ENCODE measurements at places on chromosomes 11 and 22. TPM values are rescaled to one million over a fixed set of nuclear protein-coding genes. Genes with fewer than 3 reads are reported as not detected.
A peak's percentile ranks its signal among the peaks of the same experiment; 100 is the strongest.

HORMAD2 gene
- not detected for polyA plus RNA-seq

PRODH gene
- not detected for polyA plus RNA-seq

GRM5 gene
- polyA plus RNA-seq = not detected

OR52E8 gene
- polyA plus RNA-seq = not detected

SNX32 gene
- not detected for polyA plus RNA-seq

FERMT3 gene
- polyA plus RNA-seq = 114 TPM

DNA sequence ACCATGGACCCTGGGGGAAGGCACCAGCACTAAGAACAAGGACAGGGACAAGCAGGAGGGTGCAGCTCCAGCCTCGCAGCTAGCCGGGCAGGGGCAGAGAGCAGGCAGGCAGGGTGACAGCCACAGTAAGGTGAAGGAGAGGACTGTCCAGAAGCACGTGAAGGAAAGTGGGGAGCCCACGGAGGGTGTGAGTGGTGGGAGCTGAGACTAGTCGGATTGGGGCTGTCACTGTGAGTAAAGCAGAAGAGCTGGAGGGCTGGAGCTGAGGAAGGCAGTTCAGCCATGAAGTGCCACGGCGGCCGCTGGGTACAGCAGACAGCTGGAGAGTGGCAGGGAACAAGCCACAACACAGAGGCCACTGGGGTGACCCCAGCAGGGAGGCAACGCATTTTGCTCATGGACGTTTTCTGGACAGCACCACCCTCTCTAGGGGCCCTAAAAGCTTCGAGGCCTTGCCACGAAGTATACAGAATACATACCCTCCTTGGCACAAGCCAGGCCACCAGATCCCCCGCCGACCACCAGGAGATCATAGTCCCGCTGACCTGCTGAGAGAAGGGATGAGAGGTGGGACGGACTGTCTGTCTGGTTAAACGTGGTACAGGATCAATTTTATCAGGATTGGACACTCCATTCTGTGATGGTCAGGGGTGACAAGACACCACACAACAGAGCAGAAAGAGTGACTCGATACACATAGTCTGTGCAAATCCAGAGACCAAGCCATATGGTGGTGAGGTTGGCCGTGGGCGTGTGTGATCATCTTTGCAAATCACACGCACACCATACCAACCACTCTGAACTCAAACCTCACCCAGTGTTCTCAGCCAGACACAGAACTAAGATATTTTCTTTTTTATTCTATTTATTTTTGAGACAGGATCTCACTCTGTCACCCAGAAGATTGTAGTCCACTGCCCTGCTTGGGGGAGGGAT is 10.8 kb upstream of the COMT start:
- DNase-seq = no peak
- H3K4me1 ChIP-seq = peaks cover 11% of the 10 kb centered on the region
- H3K27me3 ChIP-seq = no peaks in the 10 kb centered on the region
- H3K36me3 ChIP-seq = peaks cover 5% of the 10 kb centered on the region
- H3K27ac ChIP-seq = no peak overlapping the region
- H3K4me3 ChIP-seq = no peak overlapping the region

GRCh38 chr11:12157241-12157661 is 46.9 kb downstream of the MICAL2 start:
- H3K27me3 ChIP-seq = no peaks in the 10 kb centered on the region
- H3K4me3 ChIP-seq = no peak overlapping the region
- DNase-seq = no peak
- no peaks in the 10 kb centered on the region for H3K36me3 ChIP-seq

GRCh38 chr11:73240190-73240781 is 22.2 kb downstream of the P2RY2 start:
- no peak overlapping the region for H3K4me3 ChIP-seq
- no peak overlapping the region for H3K27ac ChIP-seq
- no peaks in the 10 kb centered on the region for H3K36me3 ChIP-seq
- H3K27me3 ChIP-seq = no peaks in the 10 kb centered on the region
- DNase-seq = no peak
- H3K4me1 ChIP-seq = peaks cover 2% of the 10 kb centered on the region

- H3K27me3 ChIP-seq = no peaks in the 10 kb centered on the region
- no peaks in the 10 kb centered on the region for H3K4me1 ChIP-seq
- peak overlapping the region; percentile 15 for H3K27ac ChIP-seq
- DNase-seq = no peak
- no peaks in the 10 kb centered on the region for H3K36me3 ChIP-seq
Observed at GRCh38 chr22:24102366-24103200, 78.7 kb upstream of the SUSD2 start.

DNA sequence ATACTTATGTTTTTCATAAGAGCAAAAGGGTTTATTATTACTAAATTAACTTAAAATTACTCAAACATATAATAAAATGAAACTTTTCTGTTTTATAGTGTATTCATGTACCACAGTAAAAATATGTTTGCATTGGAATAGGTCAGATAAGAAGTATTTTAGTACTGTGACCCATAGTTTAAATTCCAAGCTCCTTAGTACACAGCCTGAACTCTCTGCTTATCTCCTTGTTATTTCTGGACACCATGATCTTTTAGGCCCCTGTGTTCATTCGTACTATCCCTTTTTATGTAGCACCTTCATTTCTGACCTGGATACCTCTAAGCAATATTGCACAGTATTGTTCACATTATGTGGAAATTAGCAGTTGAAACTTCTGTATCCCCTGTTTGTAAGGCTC is 296.7 kb upstream of the SYN3 start:
- peaks cover 5% of the 10 kb centered on the region for H3K27me3 ChIP-seq
- H3K36me3 ChIP-seq = peaks cover 15% of the 10 kb centered on the region
- no peak for DNase-seq
- H3K4me1 ChIP-seq = no peaks in the 10 kb centered on the region

- peaks cover 9% of the 10 kb centered on the region for H3K4me1 ChIP-seq
- H3K27me3 ChIP-seq = no peaks in the 10 kb centered on the region
- H3K4me3 ChIP-seq = no peak overlapping the region
- no peak overlapping the region for H3K27ac ChIP-seq
Observed at GRCh38 chr11:95898782-95899181, 25.1 kb downstream of the MTMR2 start.

DNA sequence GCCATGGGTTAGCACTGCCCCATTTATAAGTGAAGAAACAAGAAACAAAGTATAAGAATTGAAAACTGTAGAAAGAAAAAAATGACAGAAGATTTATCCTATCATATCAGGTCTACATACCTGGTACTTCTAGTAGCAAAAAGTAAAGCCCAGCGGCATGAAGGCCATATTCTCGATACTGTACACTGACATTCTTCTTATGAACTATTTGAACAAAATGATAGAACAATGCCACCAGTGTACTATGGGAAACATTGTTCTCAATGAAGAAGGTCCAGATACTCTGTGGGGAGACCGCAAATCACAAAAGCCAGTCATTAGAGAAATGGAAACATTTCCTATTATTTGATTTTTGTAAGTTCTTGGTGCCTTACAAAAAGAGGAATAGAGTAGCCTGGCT is 7.0 kb downstream of the NCAPD3 start:
- H3K4me1 ChIP-seq = peaks cover 5% of the 10 kb centered on the region
- no peak for DNase-seq
- H3K4me3 ChIP-seq = no peak overlapping the region
- no peak overlapping the region for H3K27ac ChIP-seq
- H3K27me3 ChIP-seq = no peaks in the 10 kb centered on the region

- no peaks in the 10 kb centered on the region for H3K4me1 ChIP-seq
- H3K27ac ChIP-seq = no peak overlapping the region
- H3K36me3 ChIP-seq = no peaks in the 10 kb centered on the region
- no peaks in the 10 kb centered on the region for H3K27me3 ChIP-seq
- H3K4me3 ChIP-seq = no peak overlapping the region
Observed at GRCh38 chr11:106193956-106194355, 116.5 kb downstream of the AASDHPPT start.

GRCh38 chr22:25497181-25497641 is 67.3 kb upstream of the GRK3 start:
- H3K27ac ChIP-seq = no peak overlapping the region
- H3K4me3 ChIP-seq = no peak overlapping the region
- no peak for DNase-seq
- H3K4me1 ChIP-seq = peaks cover 4% of the 10 kb centered on the region

- no peak overlapping the region for H3K27ac ChIP-seq
- H3K4me1 ChIP-seq = peaks cover 3% of the 10 kb centered on the region
- no peaks in the 10 kb centered on the region for H3K27me3 ChIP-seq
- H3K4me3 ChIP-seq = no peak overlapping the region
- no peak for DNase-seq
Observed at GRCh38 chr11:46547579-46547978, 46.2 kb downstream of the AMBRA1 start.

DNA sequence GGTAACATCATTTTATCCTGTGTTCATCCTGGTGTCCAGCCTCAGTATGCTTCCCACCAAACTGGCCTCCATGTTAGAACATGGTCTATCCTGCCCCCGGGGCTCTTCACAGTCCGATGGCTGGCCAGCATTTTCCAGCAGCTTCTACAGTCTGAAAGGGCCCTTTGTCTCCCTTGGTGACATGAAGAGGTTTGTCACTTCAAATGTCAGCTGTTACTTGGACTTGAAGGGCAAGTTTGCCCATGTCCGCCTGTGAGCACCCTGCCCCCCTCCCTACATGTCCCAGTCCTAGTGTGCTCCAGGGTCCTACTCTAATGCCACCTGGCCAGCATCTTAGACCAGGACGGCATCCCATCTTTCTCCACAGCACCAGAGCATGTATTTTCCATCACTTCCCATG is 24.7 kb downstream of the PATZ1 start:
- peaks cover 5% of the 10 kb centered on the region for H3K36me3 ChIP-seq
- H3K4me3 ChIP-seq = no peak overlapping the region
- no peaks in the 10 kb centered on the region for H3K27me3 ChIP-seq
- H3K27ac ChIP-seq = no peak overlapping the region
- DNase-seq = no peak
- peaks cover 14% of the 10 kb centered on the region for H3K4me1 ChIP-seq

DNA sequence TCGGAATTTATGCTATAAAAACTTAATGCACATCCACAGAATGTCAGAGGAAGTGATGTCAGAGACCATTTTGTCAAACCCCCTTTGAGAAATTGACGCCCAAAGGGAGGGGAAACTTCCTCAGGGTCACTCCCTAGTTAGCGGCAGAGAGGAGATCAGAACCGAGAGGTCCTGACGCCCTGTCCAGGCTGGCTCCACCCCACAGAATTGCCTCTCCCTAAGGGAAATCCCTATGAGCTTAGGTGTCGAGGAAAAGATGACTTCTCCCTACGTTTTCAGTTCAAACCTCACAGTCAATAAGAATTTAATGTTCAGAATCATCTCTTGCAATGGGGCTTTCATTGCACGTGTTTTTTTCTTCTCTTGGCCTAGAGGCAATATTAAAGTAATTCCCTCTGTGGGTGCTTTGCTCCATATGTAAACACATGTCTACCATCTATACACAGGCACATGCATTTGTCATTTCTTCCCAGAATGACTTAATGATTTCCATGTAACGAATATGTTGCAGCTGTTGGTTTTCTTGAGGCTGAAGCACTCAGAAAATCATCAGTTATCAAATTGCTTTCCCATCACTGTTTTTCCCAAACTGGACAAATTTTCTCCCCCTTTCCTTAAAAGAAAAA is 148.7 kb upstream of the TIMP3 start:
- no peaks in the 10 kb centered on the region for H3K36me3 ChIP-seq
- DNase-seq = no peak
- no peak overlapping the region for H3K4me3 ChIP-seq
- H3K4me1 ChIP-seq = no peaks in the 10 kb centered on the region

DNA sequence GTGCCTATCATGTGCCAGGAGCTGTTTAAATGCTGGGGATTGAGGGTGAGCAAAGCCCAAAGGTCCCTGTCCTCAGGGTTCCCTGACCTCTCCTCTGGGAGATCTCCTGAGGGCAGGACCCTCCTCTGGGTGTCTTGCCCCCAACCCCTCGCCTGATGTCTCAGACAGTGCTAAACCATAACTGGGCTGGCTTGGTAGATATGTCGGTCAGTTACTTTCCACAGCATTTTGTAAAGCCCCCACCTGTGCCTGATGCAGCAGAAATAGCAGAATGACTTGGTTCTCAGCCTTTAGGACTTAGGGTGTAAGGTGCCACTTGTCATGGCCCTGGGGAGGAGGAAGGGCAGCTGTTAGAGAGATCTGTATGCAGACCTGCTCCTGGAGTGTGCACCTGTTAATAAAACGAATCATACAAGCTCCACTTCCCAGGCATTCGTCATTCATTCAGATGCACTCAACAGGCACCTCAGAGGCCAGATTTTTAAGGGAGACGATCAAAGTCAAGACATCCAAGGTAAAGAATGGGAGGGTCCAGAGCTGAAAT is 88.1 kb downstream of the TP53I11 start:
- no peak for DNase-seq
- H3K4me1 ChIP-seq = peaks cover 4% of the 10 kb centered on the region
- no peak overlapping the region for H3K27ac ChIP-seq
- H3K4me3 ChIP-seq = no peak overlapping the region
- H3K27me3 ChIP-seq = peaks cover 49% of the 10 kb centered on the region
- H3K36me3 ChIP-seq = no peaks in the 10 kb centered on the region

- H3K4me3 ChIP-seq = no peak overlapping the region
- peaks cover 24% of the 10 kb centered on the region for H3K27me3 ChIP-seq
- no peak for DNase-seq
Observed at GRCh38 chr22:19663821-19664355, 50.4 kb upstream of the SEPTIN5 start.

DNA sequence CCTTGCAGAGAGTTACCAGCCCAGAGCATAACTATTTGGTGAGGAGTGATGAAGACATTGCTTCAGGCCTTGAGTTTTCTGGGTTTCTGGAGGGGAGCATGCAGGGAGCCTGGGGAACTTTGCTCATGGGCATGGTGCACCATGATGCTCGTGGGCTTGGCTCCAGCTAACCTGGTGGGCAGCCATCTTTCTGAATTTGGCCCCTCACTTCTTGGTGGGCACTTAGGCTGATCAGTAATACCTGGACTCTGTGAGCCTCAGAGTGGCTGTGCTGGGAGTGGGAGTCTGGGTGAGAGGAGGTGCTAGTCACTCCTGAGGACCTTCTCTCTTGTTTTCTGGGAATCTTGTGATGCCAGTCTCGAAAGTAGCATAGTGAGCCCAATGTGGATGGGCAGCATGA is 30.6 kb downstream of the AMPD3 start:
- H3K4me1 ChIP-seq = peaks cover 27% of the 10 kb centered on the region
- no peak for DNase-seq
- H3K27me3 ChIP-seq = no peaks in the 10 kb centered on the region

DNA sequence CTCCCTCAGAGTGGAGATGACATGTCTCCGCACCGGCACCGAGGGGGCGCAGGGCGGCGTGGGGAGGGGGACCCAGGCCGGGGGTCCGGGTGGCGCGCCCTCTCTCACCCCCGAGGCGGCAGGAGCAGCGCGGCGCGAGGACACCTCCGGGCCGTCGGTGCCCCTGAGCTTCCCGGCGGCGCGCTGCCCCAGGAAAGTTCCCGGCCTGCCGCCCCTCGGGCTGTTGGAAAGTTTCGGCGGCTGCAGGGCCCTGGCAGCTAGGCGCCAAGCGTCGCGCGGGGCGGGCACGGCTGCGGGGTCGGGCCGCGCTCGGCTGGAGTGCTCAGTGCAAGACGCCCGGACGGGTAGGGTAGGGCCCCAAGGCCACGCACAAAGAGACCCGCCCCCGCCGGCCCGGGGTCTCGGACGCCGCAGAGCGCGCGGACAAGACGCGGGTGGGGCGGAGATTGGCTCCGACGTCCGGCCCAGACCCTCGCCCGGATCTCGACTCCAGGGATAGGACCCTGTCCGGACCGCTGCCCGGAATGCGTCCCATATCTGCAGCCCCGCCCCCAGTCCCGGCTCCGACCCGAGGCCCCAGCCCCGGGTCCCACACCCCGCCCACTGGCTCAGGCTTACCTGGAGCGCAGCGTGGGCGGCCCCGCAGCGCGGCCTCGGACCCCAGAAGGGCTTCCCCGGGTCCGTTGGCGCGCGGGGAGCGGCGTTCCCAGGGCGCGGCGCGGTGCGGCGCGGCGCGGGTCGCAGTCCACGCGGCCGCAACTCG is 471 bp downstream of the ARVCF start:
- DNase-seq = peak; percentile 22
- peaks cover 19% of the 10 kb centered on the region for H3K4me1 ChIP-seq
- peaks cover 8% of the 10 kb centered on the region for H3K27me3 ChIP-seq
- no peak overlapping the region for H3K27ac ChIP-seq

Data from naive B cell (primary cell).